Pulmonary artery endothelial cell (primary cell): ENCODE measurements at places on chromosomes 6 and 20. TPM values are rescaled to one million over a fixed set of nuclear protein-coding genes. Genes with fewer than 3 reads are reported as not detected.

The LRFN2 gene
- total RNA-seq: not detected in 2 replicates

The ESR1 gene
- 0.04 and 0.13 TPM in 2 replicates for total RNA-seq

The KCNQ5 gene
- total RNA-seq: 0.21 TPM in 1 of 2 replicates, not detected in the other

The SLC22A16 gene
- not detected in 2 replicates for total RNA-seq
